Calu3 (cell line): ENCODE measurements at places on chromosomes 12 and 14. TPM values are rescaled to one million over a fixed set of nuclear protein-coding genes. Genes with fewer than 3 reads are reported as not detected.

DNA sequence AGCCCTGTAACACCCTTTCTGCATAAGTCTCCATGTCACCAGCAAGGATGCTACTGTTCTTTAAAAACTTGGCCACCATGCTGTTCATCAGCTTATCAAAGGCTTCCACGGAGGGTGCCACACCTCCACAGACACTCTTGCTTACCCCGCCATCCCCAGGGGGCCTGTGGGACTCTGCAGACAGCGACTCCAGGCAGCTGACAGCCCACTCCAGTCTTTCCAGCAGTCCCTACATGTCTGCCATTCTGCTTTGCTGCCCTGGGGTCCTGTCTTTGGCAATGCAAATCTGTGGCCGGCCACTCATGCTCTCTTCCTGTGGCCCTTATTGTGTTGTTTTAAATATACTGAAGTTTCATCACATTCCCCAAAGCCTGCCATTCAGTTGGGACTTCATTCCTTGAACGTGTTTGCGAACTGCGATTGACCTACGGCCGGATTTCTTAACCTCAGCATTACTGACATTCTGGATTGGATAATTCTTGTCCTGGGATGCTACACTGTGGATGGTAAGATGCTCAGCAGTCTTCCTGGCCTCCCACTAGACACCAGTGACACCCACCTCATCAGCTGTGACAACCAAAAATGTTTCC, 125.6 kb downstream of the FOXN3 start:
- H3K4me1 ChIP-seq: no peaks in the 10 kb centered on the region
- no peak overlapping the region for H3K4me3 ChIP-seq
- DNase-seq: no peak
- no peak overlapping the region for H3K27ac ChIP-seq
- no peaks in the 10 kb centered on the region for H3K27me3 ChIP-seq
- H3K36me3 ChIP-seq: no peaks in the 10 kb centered on the region

DNA sequence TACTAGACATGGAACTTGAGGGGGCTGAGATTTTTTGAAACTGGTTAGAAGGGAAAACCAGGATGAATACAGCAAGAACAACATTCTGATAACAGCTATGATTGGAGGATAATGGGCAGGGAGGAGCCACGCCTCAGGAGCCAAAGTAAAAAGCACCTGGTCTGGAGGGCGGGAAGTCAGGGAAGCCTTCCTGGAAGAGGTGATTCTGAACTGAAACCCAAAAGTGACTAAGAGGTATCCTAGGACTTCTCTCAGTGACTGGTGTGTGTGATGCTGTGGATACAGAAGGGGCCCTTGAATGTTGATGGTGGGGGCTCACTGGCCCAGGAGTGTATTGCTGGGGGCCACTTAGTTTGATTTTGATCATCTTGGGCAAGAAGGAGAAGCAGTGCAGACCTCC, 18.8 kb upstream of the GPR68 start:
- H3K27me3 ChIP-seq: peaks cover 42% of the 10 kb centered on the region
- peaks cover 10% of the 10 kb centered on the region for H3K4me1 ChIP-seq
- peak overlapping the region; percentile 0 for H3K4me3 ChIP-seq
- H3K27ac ChIP-seq: no peak overlapping the region
- no peak for DNase-seq

- no peak overlapping the region for H3K4me3 ChIP-seq
- H3K4me1 ChIP-seq: peaks cover 13% of the 10 kb centered on the region
- no peak for DNase-seq
- H3K27ac ChIP-seq: no peak overlapping the region
Observed at GRCh38 chr14:75404847-75405246, 23.0 kb upstream of the JDP2 start.

DNA sequence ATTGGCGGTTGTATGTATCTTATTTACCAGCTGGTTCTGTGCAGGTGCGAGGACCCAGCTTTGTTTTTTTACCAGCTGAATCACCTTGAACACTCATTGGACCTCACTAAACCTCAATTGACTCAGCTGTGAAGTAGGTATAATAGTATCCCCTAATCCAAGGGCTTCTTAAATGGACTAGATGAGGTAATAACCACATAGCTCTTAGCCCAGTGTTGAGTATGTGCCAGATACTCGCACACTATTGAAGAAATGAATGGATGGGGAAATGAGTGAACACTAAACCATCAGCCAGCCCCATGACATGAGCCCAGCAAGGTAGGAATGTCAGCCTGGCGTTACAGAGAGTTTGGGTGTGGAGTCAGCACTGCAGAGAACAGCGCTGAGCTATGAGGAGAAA, 79.7 kb downstream of the RIMBP2 start:
- no peaks in the 10 kb centered on the region for H3K27me3 ChIP-seq
- no peak overlapping the region for H3K27ac ChIP-seq
- no peak overlapping the region for H3K4me3 ChIP-seq
- H3K36me3 ChIP-seq: peaks cover 8% of the 10 kb centered on the region
- DNase-seq: no peak
- no peaks in the 10 kb centered on the region for H3K4me1 ChIP-seq

GRCh38 chr12:109775172-109775881, 57.9 kb downstream of the TRPV4 start:
- peak; percentile 90 for DNase-seq
- peaks cover 17% of the 10 kb centered on the region for H3K36me3 ChIP-seq
- H3K4me1 ChIP-seq: peaks cover 17% of the 10 kb centered on the region
- H3K27ac ChIP-seq: no peak overlapping the region

GRCh38 chr12:42586268-42586667, 3.3 kb downstream of the PRICKLE1 start:
- no peak overlapping the region for H3K4me3 ChIP-seq
- H3K36me3 ChIP-seq: peaks cover 24% of the 10 kb centered on the region
- DNase-seq: no peak
- H3K27me3 ChIP-seq: no peaks in the 10 kb centered on the region
- H3K4me1 ChIP-seq: peaks cover 9% of the 10 kb centered on the region

GRCh38 chr14:28719130-28719529, 47.5 kb upstream of the FOXG1 start:
- H3K36me3 ChIP-seq: no peaks in the 10 kb centered on the region
- no peak overlapping the region for H3K27ac ChIP-seq
- no peaks in the 10 kb centered on the region for H3K4me1 ChIP-seq

GRCh38 chr14:49089107-49089506, 497.1 kb downstream of the RPS29 start:
- DNase-seq: no peak
- no peak overlapping the region for H3K27ac ChIP-seq
- H3K4me1 ChIP-seq: no peaks in the 10 kb centered on the region
- H3K27me3 ChIP-seq: no peaks in the 10 kb centered on the region
- no peak overlapping the region for H3K4me3 ChIP-seq

Gene RFX4
- total RNA-seq: 0.27 TPM in 1 of 2 replicates, not detected in the other

Gene SERPINA1
- total RNA-seq: 167 and 235 TPM in 2 replicates

Gene CCDC175
- total RNA-seq: not detected in 2 replicates

Gene DGLUCY
- 69.3 and 78.5 TPM in 2 replicates for total RNA-seq

Gene KRT81
- 0.28 and 0.61 TPM in 2 replicates for total RNA-seq
